ENCODE measurements at places on chromosomes 3 and 15.
A peak's percentile ranks its signal among the peaks of the same experiment; 100 is the strongest.

DNA sequence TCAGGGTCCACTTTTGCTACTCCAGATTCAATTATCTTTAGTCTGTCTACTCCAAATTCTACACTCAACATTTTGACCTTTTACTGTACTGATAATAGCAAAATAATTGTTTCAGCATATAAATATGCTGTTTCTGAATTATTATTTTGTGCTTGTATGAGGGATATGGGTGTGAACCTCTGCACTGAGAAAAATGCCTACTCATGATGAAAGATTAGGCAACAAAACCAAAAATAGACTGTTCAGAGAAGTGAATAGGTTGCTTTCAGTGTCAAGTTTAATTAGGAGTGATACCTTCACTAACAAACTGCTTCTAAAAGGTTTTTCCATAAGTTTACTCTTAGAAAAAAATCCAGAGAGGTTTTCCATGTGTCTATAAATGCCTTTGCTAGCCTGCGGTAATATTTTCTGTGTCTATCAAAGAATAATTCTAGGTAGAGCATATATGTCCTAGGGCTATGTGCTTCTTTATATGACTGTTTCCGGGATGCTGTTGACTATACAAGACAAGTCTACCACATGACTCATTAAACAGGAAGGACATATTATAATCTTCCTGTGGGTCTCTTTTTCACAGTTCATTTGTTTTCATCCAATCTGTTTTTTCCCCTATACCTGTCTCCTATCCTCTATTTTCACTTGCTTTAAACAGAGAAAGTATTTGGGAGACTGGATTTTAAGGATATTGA is 218.5 kb upstream of the TTC14 start:
- DNase-seq = peak; percentile 28

- DNase-seq = peak; percentile 94
Measured at GRCh38 chr3:48662753-48663488, at the start of gene CELSR3. TSS of gene CELSR3 (minus strand) at chr3:48662886. CDS start at chr3:48662634, 252 bp downstream.

DNA sequence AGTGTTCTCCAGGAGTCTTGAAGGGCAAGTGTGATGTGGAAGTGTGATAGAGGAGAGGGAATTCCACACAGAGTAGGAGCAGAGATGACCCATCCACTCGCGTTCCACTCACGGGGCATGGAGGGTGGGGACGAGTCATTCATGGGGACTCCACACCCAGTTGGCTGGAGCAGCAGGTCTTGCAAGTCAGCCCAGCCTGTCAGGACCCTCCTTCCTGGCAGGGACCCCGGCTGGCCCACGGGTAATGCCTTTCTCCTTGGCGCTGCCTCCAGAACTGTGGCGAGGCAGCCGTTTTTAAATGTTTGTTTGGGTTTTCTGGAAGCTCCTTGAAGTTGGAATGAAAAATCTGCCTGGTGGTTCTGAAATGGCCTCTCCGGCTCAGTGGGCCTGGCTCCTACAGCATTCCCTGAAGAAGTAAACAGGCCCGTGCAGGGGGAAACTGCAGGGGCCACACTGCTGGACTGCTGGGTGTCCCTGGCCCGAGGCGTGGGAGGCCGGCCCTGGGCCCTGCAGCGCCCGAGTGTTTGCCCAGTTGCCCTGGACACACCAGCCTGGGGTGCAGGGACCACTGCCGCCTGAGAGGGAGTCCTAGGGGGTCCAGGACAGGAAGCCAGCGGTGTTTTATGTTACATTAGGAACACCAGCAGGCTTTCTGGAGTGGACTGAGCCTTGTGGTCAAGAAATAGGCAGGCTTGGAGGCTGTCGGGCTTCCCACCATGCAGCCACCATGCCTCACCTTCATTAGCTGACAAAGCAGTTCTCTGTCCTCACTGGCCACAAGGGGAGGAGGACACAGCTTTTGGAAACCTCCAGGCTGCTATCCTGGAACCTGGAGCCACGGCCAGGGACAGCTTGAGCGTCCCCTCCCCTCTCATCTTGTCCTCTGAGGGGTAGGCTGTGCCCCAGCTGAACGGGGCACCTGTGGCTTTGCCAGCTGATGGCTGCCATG is 61.3 kb downstream of the CEMIP start:
- DNase-seq = no peak

DNA sequence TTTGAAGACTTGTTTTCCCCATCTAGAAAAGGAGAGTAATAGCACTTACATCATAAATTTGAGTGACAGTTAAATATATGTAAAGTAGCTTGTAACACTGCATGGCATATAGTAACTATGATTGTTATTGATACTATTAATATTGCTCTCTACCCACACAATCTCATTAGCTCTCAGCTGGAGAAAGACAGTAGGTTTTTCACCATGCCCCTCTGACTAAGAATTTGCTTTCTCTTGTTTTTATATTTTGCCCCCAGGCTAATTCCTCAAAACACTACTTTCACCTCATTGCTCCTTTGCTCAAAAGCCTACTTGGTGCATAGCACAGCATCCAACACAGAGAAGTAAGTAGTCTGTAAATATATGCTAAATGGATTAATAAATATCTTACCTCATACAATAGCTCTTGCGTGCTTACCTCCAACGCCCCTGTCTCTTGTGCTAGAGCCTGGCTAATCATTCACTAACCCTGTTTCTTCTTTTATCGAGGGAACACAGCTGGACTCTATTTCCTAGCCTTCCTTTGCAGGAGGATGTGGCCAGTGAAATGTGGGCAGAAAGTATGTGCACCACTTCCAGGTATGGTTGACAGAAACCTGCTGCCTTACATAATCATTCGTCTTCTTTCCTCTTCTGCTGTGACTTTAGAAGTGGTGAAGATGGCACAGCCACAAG is 190.0 kb downstream of the PLCH1 start:
- no peak for DNase-seq

- no peak for DNase-seq
Measured at GRCh38 chr3:122268257-122269024, 56.6 kb upstream of the CSTA start.

DNA sequence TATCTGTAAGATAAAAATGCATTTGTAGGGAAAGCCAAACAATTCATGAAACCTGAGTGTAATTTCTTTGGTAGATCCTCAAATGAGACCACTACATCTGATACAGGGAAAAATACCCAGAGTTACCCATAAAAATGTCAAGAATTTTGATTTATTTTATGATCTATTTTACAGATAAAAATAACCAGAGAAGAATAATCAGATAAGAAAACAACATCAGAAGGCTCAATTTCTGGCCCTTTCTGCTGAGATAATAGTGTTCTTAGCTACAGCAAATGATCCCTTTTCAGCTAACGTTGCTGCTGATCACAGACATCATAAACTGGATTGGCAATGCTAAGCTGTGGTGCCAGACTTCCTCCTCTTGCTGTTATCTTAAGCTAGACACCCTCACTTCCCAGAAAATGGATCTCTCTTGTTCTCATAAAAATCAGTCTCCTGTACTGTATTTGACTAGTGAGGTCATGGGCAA is 21.3 kb upstream of the TMEM108 start:
- no peak for DNase-seq

DNA sequence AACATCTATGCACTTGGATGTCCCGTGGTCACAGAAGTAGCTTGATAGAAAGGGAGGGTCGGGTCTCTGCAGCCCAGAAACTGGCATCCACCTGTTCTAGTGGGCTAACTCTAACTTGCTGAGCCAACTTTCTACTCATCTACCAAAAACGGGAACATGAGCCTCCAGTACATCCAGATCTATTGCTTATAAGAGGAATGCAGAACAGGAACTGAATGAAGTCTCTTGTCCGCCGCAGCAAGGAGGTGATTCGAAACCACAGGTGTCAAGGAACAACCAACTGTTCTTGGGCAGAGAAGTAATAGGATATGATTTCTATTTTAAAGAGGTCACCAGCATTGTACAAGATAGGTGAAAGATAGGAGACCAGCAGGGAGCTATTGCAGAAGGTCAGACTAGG is 17.9 kb downstream of the TERC start:
- DNase-seq = no peak

DNA sequence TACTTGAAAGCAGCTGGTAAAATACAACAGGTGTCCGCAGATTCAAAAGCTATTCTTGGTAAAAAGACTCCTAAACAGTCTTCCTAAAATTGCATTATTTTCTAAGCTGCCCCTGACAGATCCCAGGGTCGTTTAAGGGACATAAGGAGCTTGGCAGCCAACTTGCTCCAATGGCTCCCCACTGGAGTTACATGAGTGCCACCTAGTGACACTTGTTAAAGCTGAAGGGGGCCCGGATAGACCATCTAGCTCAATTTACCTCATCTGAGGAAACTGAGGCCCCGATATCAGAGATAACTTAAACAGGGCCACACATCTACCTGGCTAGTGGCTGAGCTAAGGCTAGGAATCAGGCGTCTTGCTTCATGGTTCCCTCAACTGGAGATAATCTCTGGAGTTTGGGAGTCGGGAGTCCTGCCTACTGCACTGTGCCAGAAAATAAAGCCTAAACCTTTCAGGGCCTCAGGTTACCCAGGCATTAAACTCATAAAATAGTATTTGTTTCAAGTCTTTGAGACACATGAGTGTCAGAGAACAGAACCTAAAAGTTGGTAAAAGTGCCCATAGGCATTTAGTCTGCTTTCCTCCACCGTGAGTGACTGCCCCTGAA is 6.5 kb upstream of the TBC1D23 start:
- peak; percentile 71 for DNase-seq

DNA sequence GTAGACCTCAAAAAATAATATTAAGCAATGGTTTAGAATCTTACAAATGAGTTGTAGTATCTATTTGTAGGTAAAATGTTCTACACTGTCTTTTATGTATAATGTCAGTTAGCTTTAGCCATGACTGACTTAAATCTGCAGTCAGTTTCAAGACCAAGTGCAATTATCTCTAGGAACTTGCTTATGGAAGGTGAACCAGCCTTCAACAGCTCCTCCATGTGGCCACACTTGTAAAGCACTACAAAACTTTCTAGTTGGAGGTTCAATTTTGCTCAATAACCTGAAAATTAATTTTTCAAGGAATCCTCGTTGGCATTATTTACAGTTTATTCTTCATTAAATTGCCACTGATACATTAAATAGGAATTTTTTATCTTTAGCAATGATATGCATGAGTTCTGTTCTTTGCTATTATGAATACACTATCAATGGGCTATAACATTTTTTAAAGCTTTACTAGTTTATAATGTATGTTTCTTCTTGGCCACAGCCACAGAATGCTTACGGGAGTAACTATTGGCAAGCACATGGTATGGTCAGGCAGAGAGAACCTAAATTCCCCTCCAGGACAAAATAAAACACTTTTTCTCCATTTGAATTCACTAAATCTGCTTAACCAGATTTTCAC is 315.3 kb upstream of the UBE2E2 start:
- DNase-seq = no peak

Data from T47D (cell line).